ENCODE measurements at places on chromosomes 12 and 14.

DNA sequence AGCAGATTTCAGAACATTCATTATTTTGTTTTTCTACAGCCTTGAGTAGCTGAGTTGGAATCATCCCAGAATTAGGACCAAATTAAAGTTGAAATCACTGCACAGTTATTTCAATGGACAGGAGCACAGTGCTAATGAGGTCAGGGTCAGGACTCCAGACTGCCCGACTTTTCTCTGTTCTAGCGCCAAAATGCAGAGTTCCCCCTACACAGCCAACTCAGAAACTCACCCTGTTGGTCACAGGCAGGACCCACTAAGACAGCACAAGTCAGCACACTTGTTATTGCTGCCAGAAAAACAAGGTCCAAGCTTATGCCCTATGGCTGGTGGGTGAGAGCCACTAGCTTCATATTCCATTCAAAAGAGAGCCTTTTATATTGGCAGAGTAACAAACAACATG is 198.1 kb upstream of the KRR1 start:
- no peak for DNase-seq

GRCh38 chr14:73325630-73326299 is 88.5 kb downstream of the PAPLN start:
- DNase-seq, result no peak

- DNase-seq, result no peak
Measured at GRCh38 chr14:56159066-56159465, 40.9 kb downstream of the PELI2 start.

- no peak for DNase-seq
Measured at GRCh38 chr12:57389033-57389432, 41.8 kb downstream of the R3HDM2 start.

GRCh38 chr12:107404981-107405380 is 280.6 kb upstream of the PWP1 start:
- DNase-seq, result peak; percentile 11

GRCh38 chr12:29234965-29235626 is 86.0 kb downstream of the FAR2 start:
- DNase-seq, result no peak

DNA sequence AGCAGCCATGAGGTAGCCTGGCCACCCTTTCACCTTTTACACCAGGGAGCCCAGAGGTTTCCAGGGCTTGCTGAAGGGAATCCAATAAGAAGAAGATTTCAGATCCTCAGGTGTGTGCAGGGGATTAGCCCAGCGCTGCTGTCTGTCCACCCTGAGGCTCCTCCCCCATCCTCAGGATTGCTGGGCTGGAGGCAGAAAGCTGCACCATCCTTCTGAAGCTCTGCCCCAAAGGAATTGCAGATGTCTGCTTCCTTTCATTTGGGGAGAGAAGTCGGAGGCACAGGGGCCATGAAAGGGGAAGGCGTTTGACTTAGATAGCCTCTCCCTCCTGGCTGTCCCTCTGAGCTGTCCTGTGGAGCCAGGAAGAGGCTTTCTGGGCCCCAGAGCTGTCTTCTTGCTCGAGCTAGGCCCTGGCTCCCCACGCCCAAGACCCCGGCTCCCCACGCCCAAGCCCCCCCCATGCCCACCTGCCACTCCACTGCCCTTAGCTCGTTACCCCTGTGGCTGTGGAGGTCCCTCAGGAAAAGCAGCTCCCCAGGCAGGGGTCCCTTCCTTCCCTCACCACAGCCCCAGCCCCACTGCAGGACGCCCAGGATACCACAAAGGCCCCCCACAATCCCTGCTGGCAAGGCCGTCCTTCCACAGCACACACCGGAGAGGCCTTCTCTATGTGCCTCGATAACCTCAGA is 359.0 kb downstream of the CACNA1C start:
- no peak for DNase-seq

DNA sequence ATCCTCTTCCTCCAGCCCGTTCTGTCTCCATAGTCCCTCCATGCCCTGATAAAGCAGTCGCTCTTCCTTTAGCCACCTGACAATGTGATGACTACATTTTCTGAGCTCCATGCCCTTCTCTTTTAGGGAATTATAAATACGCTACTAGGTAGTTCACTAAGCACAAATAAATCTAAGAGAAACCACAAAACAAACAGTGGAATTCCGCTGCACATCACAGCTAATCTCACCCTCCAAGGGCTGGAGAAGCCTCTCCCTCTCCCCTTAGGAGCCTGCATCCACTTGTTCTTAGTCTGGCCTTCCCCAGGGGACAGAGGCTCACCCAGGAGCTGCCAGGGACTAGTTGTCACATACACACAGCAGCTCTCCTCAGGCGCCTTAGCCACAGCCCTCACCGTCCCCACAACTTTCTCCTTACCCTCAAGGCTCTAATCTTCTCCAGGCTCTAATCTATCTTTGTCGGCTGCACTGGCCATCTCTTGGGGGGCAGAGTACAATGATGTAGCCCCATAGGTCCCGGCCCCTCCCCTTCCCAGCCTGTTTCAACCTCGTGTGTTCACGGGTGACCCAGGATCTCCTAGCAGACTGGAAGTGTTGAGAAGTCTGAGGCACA is 55.9 kb upstream of the GPR68 start:
- no peak for DNase-seq

- DNase-seq, result no peak
Measured at GRCh38 chr14:50823051-50823761, 7.8 kb downstream of the NIN start.

DNA sequence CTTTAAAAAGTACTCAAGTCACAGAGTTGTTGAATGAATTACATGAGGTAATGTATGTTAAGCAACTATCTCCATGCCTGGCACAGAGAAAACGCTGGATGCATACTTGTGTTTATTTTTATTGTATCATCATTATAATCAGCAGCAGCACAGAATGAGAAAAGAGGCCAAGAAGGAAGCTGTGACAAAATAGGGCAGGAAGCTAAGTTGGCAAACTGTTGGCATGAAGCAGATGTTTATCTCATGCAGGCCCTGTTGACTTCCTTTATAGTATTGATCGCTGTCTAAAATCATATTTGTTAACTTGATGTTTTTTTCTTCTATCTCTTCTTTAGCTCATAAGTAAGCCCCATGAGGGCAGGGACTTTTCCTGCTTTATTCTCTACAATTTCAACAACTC is 466.6 kb downstream of the TRHDE start:
- no peak for DNase-seq

GRCh38 chr14:104107101-104107581 is 21.6 kb downstream of the ASPG start:
- DNase-seq, result no peak

GRCh38 chr14:38391334-38391733 is 135.4 kb upstream of the CLEC14A start:
- DNase-seq, result no peak

DNA sequence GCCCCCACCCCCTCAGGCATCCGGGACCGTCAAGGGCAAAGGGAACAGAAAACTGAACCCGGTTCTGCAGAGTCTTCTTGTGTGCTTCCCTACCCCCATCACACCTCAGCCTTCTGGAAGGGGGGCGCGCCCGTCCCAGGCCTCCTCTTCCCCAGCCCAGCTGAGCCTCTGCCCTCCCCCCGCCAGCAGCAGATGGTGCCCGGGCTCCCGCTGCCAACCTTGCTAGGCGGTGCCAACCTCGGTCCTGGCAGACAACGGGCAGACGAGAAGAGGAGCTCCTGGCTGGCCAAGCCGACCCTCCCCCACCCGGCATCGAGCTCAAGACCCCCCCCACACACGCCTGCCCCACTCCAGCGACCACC is 8.7 kb downstream of the STAC3 start:
- DNase-seq, result no peak

DNA sequence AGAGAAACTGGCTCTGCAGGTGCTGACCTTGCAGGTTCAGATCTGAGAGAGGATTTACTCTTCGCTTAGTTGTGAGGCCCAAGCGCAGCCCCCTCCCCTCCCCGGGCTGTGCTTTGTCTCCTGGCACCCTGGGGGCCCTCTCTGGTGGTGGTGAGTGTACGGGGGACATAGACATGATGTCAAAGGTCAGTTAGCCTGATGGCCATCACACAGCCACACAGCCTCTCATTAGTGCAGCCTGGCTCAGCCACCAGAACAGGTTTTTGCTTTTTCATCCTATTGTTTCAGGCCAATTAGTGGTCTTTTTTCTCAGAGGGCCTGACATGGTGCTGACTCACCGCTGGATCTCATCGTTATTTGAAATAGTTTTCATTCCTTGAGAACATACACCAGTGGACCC is 437.9 kb downstream of the AACS start:
- DNase-seq, result no peak

- no peak for DNase-seq
Measured at GRCh38 chr14:76514213-76514998, 138.5 kb downstream of the ESRRB start.

- no peak for DNase-seq
Measured at GRCh38 chr12:42085594-42085993, 59.1 kb downstream of the GXYLT1 start.

GRCh38 chr12:111869671-111870070 is 27.6 kb downstream of the MAPKAPK5 start:
- no peak for DNase-seq

DNA sequence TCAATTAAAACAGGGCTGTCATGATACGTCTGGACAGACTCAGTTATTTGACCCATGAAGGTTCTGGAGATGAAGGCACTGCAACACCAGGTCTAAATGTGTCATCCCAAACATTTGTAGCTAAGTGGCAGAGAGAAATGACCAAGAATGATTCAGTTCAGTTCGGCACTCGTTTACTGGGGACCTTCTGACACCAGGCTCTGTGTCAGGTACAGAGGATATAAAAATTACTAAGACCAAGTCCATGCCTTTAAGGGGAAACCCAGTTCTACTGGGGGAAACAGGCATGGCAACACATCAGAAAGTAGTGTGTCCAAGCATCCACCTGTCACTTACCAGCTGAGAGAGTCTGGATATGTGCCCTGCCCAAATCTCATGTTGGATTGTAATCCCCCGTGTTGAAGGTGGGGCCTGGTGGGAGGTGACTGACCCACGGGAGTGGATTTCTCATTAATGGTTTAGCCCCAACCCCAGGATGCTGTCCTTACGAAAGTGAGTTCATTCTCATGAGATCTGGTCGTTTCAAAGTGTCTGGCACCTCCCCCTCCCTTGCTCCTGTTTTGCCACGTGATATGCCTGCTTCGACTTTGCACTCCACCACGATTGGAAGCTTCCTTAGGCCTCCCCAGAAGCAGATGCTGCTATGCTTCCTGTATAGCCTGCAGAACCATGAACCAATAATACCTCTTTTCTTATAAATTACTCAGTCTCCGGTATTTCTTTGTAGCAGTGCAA is 41.9 kb upstream of the BCL2L14 start:
- no peak for DNase-seq

GRCh38 chr12:54431911-54432814 is 13.1 kb upstream of the ITGA5 start:
- no peak for DNase-seq

GRCh38 chr12:14995583-14996425 is 23.0 kb downstream of the PDE6H start:
- DNase-seq, result no peak

- peak; percentile 98 for DNase-seq
Measured at GRCh38 chr14:66507722-66508546, at the start of gene GPHN. GPHN (plus strand) TSS chr14:66508147.

- DNase-seq, result peak; percentile 27
Measured at GRCh38 chr12:109775172-109775881, 57.9 kb downstream of the TRPV4 start.

DNA sequence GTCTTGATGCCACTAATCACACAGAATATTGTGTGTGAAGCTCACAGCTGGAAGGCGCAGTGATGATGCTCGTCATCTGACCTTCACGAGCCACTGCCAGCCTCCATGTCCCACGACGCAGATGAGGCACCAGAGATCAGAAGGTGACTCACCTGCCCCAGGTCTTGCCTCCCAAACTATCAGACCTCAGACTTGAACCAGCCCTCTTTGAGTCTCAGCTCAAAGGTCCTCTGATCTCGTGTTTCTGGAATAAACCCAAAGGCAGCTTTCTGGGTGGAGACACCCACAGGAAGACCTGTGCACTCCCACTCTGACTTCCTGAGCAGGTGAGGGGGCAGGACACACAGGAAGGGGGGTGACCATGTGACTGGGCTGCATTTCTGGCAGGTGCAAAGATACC is 19.6 kb upstream of the CHGA start:
- DNase-seq, result no peak

GRCh38 chr14:98711453-98711852 is 560.5 kb downstream of the BCL11B start:
- DNase-seq, result no peak

DNA sequence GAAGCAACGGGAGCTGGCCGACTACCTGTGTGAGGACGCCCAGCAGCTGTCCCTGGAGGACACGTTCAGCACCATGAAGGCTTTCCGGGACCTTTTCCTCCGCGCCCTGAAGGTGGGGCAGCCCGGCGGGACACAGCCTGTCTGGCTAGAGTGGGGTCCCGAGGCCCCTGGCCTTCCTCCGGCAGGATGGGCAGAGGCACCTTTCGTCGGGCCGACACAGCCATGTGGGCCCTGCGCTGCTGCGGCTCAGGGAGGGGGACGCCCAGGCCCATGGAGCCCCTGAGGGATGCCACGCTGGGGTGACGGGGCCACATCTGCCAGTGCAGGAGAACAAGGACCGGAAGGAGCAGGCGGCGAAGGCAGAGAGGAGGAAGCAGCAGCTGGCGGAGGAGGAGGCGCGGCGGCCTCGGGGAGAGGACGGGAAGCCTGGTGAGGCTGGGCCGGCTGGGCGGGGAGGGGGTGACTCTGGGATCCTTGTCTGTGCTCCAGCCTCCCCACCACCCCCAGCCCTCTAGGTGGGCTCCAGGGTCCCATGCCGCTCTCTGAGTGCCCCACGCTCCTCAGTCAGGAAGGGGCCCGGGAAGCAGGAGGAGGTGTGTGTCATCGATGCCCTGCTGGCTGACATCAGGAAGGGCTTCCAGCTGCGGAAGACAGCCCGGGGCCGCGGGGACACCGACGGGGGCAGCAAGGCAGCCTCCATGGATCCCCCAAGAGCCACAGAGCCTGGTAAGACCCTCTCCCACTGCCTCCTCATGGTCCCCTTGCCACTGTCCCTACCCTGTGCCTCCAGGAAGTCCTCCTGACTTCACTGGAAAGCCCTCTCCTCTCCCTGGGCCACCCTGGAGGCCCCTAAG is 10.9 kb upstream of the ADSS1 start:
- no peak for DNase-seq

- no peak for DNase-seq
Measured at GRCh38 chr14:102508410-102508773, 1.2 kb downstream of the ANKRD9 start.

- no peak for DNase-seq
Measured at GRCh38 chr14:96999654-97000155, 202.5 kb downstream of the VRK1 start.

- DNase-seq, result peak; percentile 39
Measured at GRCh38 chr14:20848316-20848954, 42.8 kb upstream of the RNASE3 start.

DNA sequence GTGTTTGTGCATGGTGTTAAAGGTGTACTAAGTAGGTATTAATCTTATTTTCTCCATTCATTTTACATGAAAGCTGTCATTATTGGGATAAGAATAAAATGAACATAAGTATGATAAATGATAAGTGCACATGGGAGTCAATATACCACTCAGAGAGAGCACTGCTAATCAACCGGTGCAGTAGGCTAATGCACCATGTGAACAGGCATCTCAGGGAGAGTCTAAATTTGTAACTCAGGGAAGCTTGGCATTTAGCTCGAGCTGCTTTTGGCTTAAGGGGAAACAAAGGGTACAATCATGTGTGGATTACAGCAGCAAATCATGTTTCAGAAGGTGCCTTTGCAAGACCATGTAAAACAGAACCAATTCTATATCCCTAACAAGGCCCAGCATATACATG is 127.4 kb downstream of the MGST1 start:
- no peak for DNase-seq

Data from GDM1 (cell line).